ENCODE measurements at places on chromosomes 7 and 10.

- no peak for DNase-seq
These were observed 38.9 kb downstream of the NKX6-2 start for GRCh38 chr10:132746801-132747625.

GRCh38 chr10:7700577-7701125 lies 2.5 kb upstream of the ITIH2 start:
- no peak for DNase-seq

DNA sequence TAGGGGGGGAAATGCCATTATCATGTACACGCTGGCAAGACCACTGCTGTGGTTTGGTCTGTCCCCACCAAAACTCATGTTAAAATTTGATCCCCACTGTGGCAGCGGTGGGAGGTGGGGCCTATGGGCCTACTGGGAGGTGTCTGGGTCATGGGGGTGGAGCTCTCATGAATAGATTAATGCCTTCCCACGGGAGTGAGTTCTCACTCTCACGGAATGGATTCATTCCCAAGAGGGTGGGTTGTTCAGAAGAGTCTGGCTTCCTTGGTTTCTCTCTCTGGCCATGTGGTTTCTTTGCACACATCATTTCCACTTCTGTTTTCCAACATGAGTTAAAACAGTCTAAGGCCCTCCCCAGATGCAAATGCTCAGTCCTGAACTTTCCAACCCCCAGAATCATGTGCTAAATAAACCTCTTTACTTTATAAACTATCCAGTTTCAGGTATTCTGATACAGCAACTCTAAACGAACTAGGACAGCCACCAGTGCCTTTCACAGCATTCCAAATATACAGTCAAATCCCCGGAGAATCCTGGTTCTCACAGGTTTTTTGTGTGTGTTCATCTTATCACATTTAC lies 44.3 kb downstream of the SMURF1 start:
- no peak for DNase-seq

- no peak for DNase-seq
These were observed 89.1 kb upstream of the HABP2 start for GRCh38 chr10:113463777-113464176.

DNA sequence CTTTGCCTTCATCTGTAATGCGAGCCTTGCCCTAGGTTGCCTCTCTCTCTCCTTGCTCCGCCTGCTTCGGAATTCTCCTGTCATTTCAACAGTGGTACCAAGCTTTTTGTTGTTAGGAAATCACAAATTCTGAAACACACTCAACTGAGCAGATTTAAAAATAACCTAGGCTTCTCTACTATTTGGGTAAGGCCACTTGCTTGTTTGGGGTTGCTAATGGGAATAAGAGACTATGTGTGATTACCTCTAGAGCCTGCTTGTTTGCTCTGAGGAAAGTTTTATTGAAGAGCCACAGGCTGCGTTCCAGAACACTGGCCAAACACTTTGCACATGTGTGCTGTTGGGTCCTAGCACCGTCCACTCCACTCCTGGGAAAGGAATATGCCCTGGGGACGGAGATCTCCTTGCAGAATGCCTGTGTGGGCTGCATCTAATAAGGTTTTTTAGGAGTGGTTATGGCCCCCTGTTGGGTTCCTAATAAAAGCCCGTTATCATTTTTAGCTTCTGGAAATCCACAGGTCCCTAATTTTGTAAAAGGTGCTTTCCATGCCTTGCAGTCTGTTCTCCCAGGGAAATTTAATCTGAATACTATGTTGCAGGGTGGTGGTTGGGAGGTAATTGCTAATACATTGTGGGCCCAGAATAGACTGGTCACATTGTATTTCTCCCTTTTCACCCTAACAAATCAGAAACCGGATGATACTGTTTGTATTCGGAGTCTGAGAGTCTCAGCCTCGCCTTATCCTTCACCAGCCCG lies 68.7 kb upstream of the KLF6 start:
- DNase-seq: no peak

GRCh38 chr7:94088560-94088959 lies 84.4 kb upstream of the BET1 start:
- DNase-seq: no peak

GRCh38 chr10:77179015-77179695 lies 458.5 kb downstream of the KCNMA1 start:
- no peak for DNase-seq

DNA sequence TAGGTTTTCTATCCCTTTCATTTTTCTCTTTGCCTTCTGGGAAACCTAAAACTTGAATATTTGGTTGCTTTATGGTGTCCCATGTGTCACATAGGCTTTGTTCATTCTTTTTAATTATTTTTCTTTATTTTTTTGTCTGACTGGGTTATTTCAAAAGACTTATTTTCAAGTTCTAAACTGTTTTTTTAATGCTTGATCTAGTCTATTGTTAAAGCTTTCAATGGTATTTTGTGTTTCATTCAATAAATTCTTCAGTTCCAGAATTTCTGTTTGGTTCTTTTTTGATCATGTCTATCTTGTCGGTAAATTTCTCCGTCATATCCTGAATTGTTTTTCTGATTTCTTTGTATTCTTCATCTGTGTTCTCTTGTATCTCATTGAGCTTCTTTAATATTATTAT lies 86.8 kb downstream of the NPS start:
- DNase-seq: no peak

DNA sequence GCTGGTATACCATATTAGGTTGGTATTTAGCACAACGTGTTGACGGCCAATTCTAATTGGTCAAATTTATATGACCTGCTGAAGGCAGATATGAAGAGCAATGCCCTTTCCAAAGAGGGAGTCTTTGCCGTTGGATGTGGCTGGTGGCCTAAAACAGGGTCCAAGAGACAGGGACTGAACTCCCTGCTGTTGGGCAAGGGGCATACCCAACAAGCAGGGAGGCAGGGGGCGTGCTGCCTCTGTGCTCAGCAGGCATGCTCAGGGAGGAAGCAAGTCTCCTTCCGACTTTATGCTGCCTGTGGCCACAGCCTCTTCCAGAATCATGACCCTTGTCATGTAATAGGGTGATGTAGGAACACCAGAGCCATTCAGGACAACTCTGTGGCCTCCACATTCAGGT lies 167.7 kb upstream of the NPVF start:
- DNase-seq: no peak

DNA sequence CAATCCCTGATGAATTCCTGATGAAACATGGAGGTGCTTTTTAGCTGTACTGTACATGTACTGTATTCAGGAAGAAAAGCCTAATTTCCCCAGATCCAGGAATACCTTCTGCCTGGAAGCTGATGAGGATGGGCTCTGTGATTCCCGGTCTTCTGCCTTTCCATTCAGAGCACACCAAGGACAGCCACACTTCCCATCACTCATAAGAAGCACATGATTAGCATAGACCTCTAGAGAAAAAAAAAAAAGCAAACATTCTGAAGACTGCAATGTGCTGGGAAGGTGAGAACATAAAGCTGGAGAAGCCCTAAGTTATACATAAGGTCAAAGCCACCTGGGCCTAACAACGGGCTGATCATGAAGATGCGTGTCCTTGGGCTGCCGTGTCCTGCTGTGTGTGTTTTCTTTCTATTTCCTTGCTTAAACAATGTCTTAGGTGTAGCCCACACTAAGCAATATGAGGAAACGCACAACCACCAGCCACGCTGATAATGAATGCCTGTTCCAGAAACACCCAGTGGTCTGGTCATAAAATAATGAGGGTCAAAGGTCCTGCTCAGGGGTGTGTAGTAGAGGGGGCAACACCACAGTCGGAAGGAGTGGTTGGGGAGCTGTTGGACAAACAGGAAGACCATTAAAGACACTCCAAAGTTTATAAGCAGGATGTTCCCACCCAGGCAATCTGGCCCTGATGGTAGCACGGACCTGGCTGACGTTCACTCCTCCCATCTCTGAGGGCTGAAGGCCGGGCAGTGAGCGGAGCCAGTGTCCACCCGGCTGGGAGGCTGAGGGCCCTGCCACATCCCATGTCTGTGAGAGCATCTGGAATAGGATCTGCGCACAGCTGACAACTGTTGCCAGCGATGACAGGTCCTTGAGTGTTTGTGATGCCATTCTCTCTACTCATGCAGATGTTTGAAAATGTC lies 7.9 kb downstream of the PKD1L1 start:
- DNase-seq: no peak

DNA sequence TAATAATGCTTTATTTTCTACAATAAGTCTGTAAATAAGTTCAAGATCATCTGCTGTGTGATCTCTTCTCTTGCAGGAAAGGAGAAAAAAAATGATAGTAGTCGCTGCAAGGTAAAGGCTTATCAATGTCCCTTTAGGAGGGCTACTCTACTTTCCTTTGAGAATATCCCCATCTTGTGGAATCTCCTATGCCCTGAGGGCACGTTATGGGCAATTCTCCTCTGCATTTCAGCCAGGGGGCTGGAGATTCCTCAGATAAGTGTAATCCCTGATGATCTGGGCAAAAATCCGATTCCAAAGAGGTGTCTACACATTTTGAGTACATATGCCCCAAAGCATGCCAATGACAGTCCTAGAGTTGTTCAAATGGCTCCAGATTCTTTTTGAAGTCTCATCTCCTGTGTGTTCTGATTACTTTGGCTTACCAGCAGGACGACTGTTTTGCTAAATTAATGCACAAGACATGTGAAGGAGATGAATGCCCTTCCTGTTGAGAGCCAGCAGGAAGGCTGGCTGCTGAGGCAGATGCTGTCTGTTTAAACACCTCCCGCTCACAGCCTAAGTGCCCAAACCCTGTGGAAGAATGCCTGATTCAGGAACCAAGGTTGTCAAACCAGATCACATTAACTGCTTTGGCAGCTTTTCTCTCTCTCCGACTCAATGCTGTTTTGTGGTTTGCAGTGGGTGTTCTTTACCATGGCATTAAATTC lies 171.2 kb upstream of the COL1A2 start:
- no peak for DNase-seq

GRCh38 chr10:9834434-9834833 lies 1183.2 kb upstream of the CELF2 start:
- DNase-seq: no peak

- DNase-seq: no peak
These were observed 324.2 kb downstream of the SH2D4B start for GRCh38 chr10:80861882-80862281.

- no peak for DNase-seq
These were observed 12.7 kb downstream of the CUL1 start for GRCh38 chr7:148711191-148712102.

GRCh38 chr10:16518822-16519221 lies 2.9 kb downstream of the C1QL3 start:
- no peak for DNase-seq

- no peak for DNase-seq
These were observed 38.1 kb downstream of the PRPS1L1 start for GRCh38 chr7:17989546-17989945.
